ENCODE measurements at places on chromosomes 2 and 18. TPM values are rescaled to one million over a fixed set of nuclear protein-coding genes. Genes with fewer than 3 reads are reported as not detected.

Gene SPP2
- total RNA-seq = not detected

Gene HOXD1
- not detected for total RNA-seq

Gene PDE11A
- total RNA-seq = not detected

DNA sequence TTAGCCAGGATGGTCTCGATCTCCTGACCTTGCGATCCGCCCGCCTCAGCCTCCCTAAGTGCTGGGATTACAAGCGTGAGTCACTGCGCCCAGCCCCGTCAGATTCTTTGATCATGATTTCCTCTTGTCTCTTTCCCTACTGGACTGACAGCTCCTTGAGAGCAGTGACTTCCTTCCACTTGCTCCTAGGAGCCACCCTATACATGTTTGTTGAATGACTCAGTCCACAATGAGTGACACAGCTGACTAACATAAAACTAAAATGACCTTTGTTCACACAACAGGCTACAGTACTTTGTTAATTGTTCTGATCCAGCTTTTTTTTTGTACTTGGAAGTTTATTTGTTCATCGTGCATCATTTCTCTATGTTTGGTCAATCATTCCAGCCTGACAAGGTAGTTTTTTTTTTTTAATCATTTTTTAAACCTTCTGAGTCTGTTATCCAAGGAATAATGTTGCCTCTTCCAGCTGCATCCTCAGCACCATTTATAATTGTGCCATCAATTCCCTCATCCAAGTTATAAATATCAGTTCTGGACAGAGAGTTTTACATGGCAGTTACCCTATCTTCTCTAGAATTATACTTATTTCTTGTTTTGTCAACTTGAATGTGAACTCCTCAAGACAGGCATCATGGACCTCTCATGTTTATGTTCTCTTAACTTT, 42.9 kb upstream of the TUBA3E start:
- no peak overlapping the region for H3K4me3 ChIP-seq
- DNase-seq = no peak
- H3K4me1 ChIP-seq = no peaks in the 10 kb centered on the region
- peaks cover 5% of the 10 kb centered on the region for H3K27me3 ChIP-seq
- no peaks in the 10 kb centered on the region for H3K36me3 ChIP-seq

DNA sequence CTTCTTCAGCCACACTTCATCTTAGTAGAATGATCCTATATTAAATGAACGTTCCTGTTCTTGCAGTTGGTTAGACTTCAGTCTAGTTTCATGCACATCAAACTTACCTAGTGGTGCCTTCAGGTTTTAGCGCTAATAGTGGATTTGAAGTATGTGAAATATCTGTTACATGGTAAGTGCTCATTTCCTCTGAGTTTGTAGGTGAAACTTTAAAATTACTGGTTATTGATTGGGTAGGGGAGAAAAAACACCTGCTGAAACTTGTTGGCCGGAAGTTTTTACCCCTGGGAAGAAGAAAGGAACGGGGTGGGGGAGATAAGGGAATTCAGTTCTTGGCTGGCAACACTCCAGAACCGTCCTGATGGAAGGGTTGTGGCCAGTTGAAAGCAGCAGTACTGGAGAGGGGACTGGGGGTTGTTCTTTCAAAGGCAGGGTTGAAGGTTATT, 112.8 kb downstream of the SPTBN1 start:
- H3K36me3 ChIP-seq = peaks cover 7% of the 10 kb centered on the region
- H3K27me3 ChIP-seq = no peaks in the 10 kb centered on the region
- peaks cover 76% of the 10 kb centered on the region for H3K4me1 ChIP-seq
- peak overlapping the region; percentile 96 for H3K27ac ChIP-seq
- H3K4me3 ChIP-seq = peak overlapping the region; percentile 79

DNA sequence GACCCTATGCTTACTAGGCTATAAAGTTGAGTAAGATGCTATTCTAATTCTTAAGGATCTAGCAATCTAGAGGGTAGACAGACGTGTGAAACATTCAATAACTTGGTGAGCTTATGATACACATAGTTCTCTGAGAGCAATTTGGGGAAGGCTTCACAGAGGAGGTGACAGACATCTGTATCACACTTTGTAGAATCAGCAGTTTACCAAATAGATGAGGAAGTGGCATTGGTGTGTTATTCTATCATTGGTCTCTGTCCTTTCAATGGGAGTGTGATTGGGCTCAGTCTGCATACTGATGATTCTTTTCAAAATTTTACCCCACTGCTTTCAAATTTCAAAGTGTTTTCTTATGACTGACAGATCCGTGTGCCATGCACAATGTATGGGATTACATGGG, 47.0 kb upstream of the TMEM178A start:
- no peak for DNase-seq
- H3K4me3 ChIP-seq = no peak overlapping the region
- H3K4me1 ChIP-seq = peaks cover 2% of the 10 kb centered on the region
- H3K36me3 ChIP-seq = no peaks in the 10 kb centered on the region

Data from activated CD4-positive, alpha-beta T cell treated with anti-CD3 and anti-CD28 coated beads, Interleukin-2, amount 10 ng/mL, durations not matched to agents 24 days and 14 days (primary cell).